ENCODE measurements at places on chromosomes 1 and 21.
A peak's percentile ranks its signal among the peaks of the same experiment; 100 is the strongest.

- DNase-seq = no peak
These were observed 451.4 kb upstream of the ADGRL2 start for GRCh38 chr1:81349194-81349965.

GRCh38 chr1:12572522-12572921 is 45.5 kb downstream of the DHRS3 start:
- DNase-seq = no peak

DNA sequence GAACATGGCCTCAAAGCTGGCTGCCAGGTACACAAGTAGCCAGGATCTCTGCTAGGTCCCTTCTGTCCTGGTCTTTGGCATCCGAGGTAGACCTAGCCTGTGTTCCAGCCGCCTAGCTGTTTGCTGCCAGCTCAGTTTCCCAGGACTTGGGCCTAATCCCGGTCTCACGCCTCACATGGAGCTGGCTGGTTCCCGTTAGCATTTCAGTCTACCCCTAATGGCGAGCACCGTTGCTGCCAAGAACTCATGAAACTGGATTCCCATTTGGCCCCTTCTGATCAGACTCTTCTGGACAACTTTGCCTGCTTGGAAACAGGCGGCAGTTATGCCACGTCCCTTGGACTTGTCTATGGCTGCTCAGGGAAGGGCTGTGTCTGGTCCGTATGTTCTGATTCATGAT is 26.2 kb upstream of the HHAT start:
- no peak for DNase-seq

GRCh38 chr21:44887807-44888580 is 14.5 kb upstream of the PTTG1IP start:
- DNase-seq = no peak

DNA sequence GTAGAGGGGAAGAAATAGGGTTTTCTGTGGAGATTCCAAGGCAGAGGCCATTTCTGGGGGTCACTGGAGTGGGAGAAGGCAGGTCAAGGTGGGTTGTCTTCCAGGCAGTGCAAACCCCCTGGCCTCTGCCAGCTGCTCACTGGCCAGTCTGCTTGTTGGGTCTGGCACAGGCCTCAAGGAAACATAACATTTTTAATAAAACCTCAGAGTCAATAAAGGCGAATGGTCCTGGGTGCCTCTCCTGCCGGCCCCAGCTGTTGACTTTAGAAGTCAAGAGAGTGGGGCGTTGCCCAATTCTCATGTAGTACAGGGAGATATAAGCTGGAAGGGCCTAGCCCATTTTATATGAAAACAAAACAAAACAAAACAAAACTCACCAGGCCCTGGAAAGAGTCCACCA is 36.6 kb downstream of the RUNX3 start:
- DNase-seq = no peak

GRCh38 chr1:39473324-39473723 is 18.1 kb upstream of the BMP8A start:
- DNase-seq = no peak

DNA sequence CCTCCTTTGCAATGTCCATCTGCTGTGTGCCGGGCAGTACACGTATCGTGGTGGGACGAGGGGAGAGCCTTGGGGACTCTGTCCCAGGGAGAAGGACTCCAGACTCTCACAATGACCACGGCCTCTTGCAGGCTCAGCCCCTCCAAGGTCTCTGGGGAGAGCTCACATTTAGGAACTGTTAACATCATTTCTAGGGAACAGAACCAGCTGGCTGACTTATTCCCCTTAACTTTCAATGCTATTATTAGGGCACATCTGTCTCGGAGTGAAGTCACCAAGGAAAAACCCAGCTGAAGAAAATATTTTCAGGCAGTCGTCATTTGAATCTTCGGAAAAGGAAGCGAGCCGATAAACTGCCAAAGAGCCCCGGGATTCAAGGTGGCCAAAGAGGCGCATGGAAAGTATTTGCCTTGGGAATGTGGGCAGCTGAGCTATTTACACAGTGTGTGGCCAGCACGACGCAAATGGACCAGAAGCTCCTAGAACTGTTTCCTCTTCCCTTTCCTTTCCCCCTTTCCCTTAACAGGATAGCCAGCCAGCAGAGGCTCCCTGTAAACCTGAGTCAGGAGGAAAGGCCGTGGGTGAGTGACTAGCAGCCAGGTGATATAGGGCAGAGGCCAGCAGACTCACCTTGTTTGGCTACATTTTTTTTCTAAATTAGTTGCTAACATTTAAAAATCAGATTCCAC is 74.5 kb downstream of the ITPKB start:
- DNase-seq = no peak

GRCh38 chr21:24840287-24840686 is 767.0 kb downstream of the MRPL39 start:
- no peak for DNase-seq

DNA sequence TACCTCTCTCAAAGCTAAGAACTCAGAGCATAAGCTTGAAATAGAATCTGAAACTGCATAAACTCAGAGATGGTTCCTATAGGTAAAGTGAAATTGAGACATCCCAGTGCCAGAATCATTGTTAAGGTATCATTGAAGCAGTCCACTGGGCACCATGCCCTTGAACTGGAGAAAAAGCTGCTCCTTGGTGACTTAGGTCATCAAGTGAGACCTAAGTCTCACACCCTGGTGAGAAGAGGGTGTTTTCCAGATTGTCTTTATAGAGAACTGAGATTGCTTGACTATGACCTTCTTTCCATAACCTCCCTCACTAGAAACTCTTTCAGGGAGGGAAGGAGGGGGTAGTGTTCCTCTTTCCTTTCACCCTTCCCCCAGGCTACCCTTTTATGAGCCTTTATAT is 9.4 kb upstream of the ATP6V1G3 start:
- DNase-seq = no peak

DNA sequence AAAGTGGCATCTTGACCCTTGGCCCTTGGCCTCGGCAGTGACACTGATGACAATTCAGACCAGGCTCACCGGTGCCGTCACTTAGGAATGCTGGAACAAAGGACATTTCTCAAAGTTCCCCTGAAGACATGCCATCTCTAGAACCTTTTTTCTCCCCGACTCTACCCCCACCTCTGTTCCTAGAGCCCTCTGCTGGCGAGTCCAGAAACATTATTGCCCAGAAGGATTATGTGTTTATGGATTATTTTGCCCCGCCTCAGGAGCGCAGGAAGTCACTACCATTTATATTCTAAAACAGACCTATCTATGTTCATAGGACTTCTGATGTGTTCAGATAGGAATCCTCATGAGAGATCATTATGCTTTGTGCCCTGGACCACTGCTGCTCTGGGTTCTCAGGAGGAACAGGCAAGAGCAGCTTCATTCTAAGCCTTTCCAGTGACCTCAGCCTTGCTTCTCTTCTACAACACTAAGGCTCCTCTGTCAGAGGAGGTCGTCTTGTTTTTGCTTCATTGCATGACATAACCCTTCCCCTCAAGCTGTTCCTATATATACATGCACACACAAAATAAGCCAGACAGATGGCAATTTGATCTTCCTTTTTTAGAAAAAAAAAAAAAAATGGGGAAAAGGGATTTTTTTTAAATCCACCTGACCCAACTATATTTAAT is 12.4 kb upstream of the SHISA4 start:
- no peak for DNase-seq

- no peak for DNase-seq
These were observed 97.6 kb downstream of the OSBPL9 start for GRCh38 chr1:51714374-51715019.

DNA sequence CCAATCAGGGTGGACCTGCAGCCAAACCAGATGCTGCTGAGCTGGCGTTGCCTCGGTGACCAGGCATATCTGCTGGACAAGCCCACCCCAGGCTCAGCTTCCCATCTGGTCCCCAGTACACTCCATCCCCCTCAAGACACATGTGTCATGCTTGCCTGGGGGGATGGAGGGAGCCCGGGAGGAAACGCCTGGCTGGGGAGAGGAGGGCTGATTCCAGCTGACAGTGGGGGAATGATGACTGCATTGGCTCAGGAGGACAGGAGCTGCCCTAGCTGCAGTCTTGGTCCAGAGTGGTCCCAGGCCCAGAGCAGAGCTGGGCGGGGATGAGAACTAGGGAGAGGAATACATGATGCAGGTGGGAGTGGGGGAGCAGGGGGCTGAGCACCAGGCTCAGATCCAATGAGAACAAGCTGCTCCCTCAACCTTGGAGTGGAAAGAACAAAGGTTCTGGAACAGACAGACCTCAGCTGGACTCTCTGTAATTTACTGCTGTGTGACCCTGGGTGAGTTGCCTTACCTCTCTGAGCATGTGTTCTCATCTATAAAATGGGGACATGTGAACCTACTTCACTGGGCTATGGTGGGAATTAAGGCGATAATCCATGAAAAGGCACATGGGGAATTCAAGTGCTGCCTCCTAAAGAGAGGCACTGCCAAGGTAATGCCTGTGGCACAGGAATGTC is 23.1 kb upstream of the ECE1 start:
- no peak for DNase-seq

DNA sequence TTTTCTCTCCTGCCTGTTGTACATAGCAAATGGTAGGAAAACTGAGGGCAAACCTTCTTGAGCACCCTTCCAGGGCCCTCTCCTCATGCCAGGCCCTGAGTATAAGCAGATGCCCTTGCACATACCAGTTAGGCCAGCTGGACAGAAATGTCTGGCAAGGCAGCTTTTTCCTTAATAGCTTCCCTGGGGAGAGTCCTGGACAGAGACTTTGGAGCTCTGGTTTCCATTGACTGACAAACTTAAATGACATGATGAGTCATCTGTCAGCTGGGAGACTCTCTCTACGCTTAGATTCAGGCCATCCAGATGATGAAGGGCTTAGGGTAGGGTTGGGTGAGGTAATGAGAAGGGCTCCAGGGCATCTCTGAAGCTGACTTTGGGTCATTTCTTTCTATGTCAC is 317.5 kb downstream of the ASTN1 start:
- no peak for DNase-seq

DNA sequence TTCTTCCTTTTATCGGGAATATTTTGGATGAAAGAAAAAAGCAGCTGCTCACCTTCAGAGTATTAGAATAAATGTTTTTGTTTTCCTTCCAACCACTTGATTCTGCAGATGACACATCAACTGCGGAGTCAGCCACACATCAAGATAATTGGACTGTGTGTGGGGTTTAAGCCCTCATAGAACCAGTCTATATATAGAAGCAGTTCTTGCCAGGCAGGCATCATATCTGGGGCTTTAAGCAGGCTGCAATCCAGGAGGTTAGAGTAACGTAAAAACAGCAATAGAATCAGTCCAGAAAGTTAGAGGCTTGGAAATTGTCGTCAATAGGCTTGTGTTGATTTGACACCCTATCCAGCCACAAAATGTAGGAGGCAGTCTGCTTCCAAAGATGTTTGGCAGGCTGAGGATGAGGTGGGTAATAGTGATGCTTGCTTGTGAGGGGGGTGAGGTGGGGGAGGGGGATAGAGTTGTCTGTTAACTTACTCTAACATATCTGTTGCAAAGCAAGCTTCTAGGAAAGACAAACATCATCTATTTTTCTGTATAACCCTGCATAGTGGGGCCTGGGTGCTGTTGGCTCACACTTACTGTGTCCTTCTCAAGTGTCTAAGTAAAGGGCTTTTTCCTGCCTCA is 64.8 kb downstream of the PEX14 start:
- no peak for DNase-seq

DNA sequence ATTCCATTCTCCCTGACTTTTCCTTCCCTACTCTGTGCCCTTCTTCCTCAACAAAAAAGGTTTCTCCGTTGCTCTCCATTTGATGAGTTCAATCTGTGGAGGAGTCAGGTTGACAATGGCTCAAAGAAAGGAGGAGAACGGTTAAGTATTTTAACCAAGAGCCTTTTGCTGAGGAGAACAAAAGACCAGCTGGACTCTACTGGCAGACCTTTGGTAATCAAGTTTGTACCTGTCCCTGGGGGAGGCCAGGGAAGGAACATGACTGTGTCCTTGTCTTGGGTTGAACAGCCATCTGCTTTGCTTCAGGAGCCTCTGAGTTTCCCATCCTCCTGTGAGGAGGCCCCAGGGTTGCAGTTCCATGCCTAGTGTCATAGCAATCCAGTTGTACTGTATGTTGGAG is 29.9 kb downstream of the TTF2 start:
- no peak for DNase-seq

GRCh38 chr1:90761781-90762589 is 44.9 kb upstream of the BARHL2 start:
- DNase-seq = no peak

DNA sequence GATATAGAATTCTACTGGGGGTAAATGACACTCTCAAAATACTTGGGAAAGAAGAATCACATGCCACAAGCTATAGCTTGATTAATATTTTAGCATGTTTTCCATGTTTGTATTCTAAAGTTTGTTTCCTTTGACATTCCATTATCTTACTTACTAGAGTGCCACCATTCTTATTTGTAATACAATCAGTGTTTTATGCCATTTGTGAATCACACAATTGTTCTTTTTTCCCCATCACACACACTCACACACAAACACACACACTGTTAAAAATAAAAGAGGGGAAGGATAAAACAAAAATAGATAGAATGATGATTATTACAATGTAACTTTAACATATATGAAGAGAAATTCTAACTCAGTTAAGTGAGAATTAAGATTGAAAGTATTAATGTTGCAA is 16.0 kb upstream of the TEKT2 start:
- no peak for DNase-seq

- no peak for DNase-seq
These were observed 98.4 kb downstream of the C4BPA start for GRCh38 chr1:207202480-207202879.

- DNase-seq = no peak
These were observed 16.7 kb downstream of the CNR2 start for GRCh38 chr1:23896491-23896890.

GRCh38 chr21:34807881-34808568 is 139.2 kb downstream of the CLIC6 start:
- DNase-seq = peak; percentile 47

DNA sequence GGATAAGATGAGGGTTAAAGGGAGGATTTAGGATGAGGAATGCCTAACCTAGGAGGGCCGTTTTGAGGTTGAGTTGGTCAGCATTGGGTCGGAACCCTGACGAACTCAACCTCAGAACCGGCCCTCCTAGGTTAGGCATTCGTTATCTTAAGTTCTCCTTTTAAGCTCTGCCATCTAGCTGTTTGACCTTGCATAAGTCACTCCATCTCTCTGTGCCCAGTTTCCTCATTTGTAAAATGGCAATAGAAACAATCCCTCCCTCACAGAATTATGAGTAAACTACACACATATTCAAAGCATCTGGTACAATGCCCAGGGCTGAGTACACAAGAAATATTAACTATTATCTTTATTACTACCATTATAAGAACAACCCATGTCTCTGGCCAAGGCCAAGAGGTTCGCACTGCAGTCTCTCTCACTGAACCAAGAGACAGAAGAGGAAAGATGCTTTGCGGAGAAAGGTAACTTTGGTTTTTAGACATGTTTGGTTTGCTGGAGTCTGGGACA is 4.8 kb downstream of the ABCB10 start:
- no peak for DNase-seq
